ENCODE measurements at places on chromosomes 6 and 20. TPM values are rescaled to one million over a fixed set of nuclear protein-coding genes. Genes with fewer than 3 reads are reported as not detected.

GRCh38 chr20:6622041-6622440 lies 145.4 kb upstream of the BMP2 start:
- DNase-seq = no peak

- DNase-seq = no peak
These were observed 201.3 kb downstream of the AKAP7 start for GRCh38 chr6:131336596-131336995.

- DNase-seq = no peak
These were observed 272.3 kb downstream of the KHDRBS2 start for GRCh38 chr6:62013719-62014118.

DNA sequence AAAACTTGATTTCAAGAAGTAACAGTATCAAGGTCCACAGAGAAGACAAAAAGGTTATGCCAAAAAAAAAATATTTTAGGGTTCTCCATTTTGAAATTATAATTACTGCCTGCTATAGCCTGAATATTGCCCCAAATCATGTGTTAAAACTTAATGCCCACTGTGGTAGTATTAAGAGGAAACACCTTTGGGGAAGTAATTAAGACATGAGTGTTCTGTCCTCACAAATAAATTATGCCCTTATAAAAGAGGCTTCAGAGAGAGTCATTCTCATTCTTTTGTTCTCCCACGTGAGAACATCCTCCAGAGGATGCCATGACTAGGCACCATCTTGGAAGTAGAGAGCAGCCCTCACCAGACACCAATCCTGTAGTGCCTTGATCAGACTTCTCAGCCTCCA lies 66.2 kb downstream of the GMDS start:
- DNase-seq = no peak

KCNK5 gene
- total RNA-seq = 0.58 TPM

TCF21 gene
- total RNA-seq = not detected

EFCAB8 gene
- total RNA-seq = not detected

CLPSL2 gene
- not detected for total RNA-seq
